ENCODE measurements at places on chromosomes 16 and 17.

GRCh38 chr17:41653892-41654677 is 29.7 kb upstream of the KRT17 start:
- DNase-seq: no peak

- no peak for DNase-seq
Observed at GRCh38 chr17:44219108-44219615, 313 bp downstream of the UBTF start.

GRCh38 chr17:77635176-77635575 is 323.3 kb upstream of the TNRC6C start:
- DNase-seq: no peak

DNA sequence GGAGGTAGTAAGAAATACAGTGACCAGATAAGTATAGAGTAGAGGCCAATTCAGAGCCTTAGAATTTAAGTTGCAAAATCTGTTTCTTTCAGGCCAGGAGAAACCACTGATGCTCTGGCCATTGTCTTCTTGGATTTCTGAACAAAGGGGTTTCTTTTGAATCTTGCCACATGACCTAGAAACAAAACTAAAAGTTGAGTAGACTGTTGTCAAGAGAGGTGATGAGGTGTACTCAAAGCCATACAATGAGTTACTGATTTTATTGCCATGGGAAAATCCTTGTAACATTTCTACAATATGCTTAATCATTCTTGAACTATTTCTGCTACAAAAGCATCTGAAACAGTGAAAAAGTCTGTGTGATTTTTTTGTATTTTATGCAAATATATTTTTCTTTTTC is 881.3 kb downstream of the CDH11 start:
- no peak for DNase-seq

- no peak for DNase-seq
Observed at GRCh38 chr17:17576772-17577234, 14.7 kb downstream of the PEMT start.

GRCh38 chr17:7114875-7115614 is 423 bp upstream of the ASGR2 start:
- no peak for DNase-seq

- peak; percentile 0 for DNase-seq
Observed at GRCh38 chr17:54426296-54426886, 474.3 kb upstream of the TOM1L1 start.

DNA sequence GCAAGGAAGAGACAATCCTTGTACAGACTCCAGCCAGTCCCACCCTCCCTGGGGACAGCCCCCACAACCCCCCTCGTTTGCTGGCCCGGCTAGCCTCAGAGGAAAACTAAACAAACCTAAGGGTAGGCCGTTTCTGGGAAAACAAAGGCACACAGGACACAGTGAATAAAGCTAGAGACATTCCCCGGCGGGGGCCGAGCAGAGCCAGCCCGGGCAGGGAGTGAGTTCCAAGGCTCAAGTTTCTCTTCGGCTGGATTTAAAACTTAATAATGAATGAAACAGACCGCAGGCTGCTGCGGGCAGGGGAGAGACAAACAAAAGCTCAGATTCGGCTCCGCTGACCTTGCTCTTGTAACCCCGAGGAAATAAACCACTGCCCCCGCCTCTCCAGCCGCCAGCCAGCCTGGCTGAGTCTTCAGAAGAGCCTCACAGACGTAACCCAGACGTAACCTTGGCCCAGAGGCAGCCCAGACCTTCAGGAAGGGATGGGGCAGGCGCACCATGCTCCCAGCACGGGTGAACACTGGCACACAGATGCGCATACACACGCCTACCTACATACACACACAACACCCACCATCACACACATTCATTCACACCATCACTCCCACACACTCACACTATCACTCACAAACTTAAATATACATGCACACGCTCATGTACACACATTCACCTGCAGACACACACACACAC is 216.0 kb downstream of the ZNF423 start:
- DNase-seq: no peak

DNA sequence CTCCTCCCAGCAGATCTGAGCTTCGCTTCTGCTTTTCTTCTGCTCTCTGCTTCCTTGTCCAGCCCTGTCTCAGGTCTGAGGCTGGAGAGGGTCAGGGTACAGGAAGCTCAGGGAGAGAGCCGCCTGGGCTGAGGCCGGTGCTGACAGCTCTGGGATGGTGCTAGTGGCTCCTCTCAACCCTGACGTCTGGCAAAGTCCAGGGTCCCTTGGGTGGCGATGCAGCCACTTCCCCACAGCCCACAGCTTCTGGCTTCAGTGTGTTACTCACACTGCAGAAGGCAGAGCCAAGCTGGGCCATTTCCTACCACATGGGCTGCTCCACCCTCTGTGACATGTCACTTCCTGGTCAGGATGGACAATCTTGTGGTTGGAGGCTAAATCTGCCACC is at the start of gene CD300C:
CD300C (minus strand) TSS at position 273 of the 388 bp plus-strand sequence. CDS start 333 bp downstream, outside the sequence.
- DNase-seq: no peak

DNA sequence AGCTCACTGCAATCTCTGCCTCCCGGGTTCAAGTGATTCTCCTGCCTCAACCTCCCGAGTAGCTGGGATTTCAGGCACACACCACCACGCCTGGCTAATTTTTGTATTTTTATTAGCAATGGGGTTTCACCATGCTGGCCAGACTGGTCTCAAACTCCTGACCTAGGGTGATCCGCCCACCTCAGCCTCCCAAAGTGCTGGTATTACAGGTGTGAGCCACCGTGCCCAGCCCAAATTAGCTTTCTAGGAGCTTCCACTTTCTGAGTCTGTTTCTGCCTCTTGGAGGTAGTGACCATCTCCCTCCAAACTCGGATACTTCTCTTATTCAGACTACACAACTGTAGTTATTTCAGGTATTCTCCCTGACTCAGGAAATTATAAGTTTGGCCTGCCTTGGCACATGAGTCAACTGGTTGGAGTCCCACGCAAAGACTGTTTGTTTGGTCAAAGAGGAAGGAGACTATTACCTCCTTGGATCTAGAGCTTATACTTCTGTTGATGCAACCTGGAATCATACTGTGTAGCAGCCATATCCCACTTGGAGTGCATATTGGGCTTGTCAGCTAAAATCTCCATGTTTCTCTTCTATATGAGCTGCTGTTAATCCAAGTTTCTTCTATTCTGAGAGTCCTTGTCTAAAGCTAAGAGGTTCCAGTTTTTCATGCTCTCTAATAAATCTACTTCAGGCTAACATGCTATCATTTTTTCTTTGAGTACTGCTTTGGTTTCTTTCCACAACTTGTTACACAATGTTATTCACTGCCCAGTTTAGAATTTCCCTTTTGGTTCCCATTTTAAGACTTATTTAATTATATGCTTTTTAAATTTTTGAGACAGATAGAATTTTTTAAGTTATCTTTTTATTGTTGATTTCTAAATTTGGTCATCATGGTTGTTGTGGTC is 7.5 kb downstream of the IL4R start:
- no peak for DNase-seq

DNA sequence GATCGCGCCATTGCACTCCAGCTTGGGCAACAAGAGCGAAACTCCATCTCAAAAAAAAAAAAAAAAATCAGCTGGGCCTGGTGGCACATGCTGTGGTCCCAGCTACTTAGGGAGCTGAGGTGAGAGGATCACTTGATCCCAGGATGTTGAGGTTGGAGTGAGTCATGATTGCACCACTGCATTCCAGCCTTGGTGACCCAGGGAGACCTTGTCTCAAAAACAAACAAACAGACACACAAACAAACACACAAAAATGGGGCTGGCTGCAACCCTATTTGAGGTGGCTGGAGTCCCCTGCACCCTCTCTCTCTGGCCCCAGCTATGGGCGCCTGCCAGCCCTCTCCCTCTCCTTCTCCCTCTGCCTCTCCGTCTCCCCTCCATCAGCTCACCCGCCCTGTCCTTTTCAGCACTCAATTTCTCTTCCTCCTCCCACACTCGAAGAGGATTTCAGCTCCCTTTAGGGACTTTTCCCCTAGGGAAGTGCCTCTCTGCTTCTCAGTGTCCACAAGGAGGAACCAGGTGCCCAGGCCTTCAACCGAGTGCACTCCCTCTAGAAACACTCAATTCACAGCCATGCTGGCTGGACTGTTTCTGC is 17.5 kb upstream of the TFAP4 start:
- no peak for DNase-seq

DNA sequence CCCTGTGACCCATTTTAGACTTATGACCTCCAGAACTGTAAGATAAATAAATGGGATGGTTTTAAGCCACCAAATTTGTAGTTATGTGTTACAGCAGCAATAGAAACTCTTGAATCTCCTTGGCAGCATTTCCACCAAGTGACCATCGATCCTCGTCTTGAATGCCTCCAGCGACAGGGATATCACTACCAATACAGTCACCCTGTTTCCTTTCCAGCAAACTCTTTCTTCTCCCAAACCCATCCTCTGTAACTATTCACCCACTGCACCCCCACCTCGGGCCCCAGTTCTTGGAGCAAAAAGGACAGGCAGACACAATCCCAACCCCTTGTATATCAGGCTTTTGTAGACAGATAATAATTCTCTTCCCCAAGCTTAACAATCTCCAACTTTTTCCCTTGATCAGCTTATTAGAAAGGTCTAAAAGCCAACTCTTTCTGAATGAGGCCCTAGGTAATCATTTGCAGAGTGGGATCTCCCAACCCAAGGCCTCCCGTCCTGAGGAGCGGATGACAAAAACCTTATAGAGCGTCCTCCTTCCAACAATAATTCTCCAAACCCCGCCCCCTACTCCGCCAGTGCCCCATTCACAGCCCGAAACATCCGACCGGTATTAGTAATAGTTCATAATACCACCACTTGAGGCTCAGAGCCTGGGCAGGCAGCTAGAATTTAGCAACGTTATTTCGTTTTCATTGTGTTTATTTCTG is 14.7 kb upstream of the PLLP start:
- DNase-seq: no peak

DNA sequence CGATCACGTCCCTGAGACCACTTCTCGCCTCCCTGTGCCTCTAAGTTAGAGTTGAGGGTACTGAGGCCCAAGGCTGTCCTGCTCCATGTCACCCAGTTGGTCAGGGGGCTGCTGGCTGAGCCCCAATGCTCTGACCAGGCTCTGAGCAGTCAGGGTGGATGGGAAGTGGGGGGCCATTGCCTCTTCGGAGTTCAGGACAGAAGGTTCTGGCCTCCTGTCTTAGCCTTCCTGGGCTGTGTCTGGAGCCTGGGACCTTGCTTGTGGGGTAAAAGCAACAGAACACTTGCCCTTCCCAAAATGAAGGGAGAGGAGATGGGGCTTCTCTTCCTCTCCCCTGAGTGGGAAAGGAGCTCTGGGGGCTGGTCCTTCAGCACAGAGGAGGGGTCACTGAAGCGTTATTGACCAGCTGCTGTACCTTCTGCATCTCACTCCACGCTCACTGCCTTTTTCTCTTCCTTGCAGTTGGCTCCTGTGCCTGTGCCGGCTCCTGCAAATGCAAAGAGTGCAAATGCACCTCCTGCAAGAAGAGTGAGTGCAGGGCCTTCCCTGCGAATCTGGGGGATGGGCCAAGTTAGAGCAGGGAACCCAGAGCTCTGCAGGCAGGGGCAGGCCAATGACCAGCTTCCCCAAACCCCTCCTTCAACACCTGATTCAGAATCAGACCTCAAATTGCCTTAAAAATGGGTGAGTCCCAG is 580 bp downstream of the MT1X start:
- DNase-seq: no peak

- DNase-seq: no peak
Observed at GRCh38 chr17:56690441-56691291, 97.2 kb downstream of the NOG start.

DNA sequence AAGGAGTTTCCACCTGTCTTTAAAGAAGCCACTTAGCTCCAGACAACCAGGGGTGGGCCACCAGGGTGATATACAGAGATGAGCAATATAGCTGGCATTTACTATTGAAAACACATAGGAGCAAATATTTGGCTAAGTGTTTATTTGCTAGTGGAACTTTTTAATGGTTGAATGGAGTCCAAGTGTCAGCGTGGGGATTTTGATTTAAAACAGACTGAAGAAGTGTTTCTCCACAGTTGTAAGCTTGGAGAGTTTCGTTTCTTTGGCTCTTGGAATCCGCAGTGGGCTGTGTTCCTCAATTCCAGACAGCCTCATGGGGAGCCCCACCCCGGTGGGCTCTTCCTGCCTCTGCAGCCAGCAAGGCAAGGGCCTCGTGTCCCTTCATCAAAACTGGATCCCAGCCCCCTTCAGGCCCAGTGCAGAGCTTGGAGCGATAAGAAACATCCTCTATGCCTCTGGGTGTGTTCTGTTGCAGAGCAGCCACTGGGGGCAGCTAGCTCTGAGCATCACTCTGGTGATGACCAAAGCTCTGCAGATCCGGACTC is 36.1 kb downstream of the NOG start:
- DNase-seq: no peak

- no peak for DNase-seq
Observed at GRCh38 chr17:60315650-60316049, 76.3 kb downstream of the USP32 start.

GRCh38 chr17:38498353-38498752 is 70.1 kb downstream of the ARHGAP23 start:
- DNase-seq: no peak

GRCh38 chr17:48122665-48123045 is 15.1 kb downstream of the SNX11 start:
- DNase-seq: no peak

GRCh38 chr17:81666092-81666341 is 388 bp downstream of the OXLD1 start:
- no peak for DNase-seq

DNA sequence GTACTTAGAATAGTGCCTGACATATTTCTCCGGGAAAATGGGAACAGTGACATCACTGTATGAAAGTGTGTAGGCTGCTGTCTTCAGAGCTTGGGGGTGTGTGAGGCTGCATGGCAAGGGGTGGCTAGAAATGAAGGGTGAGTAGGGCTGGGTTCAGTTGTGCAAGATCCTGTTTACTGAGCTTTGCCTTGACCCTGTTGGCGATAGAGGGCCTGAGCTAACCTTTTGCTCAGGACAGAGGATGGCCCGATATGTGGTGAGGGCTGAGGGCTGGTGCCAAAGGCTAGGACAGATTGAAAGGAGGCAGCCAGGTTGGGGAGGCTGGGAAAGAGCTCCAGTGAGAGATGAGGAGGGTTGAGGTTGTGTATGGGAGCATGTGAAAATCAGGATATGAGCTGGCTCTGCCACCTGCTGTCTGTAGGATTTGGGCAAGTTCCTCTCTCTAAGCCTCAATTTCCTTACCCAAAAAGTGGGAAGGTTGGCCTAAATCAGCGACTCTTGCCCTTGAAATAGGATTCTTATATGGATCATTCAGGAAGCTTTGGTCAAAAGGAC is 6.0 kb upstream of the CCL1 start:
- DNase-seq: no peak

- no peak for DNase-seq
Observed at GRCh38 chr17:76847031-76847430, 21.2 kb upstream of the MGAT5B start.

DNA sequence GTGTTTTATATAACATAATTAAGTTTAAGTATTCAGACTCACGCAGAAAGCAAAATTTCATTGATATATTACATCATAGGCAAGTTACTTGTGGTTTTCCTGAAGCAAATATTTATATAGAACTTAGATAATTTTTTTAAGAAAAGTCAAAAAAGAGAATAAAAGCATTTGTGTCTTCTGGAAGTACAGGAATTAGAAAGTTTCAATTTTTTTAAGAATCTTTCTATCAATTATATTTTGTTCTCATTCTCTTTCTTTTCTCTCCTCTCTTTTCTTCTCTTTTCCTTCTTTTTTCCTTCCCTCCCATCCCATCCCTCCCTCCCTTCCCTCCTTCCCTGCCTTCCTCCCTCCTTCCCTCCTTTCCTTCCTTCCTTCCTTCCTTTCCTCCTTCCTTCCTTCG is 120.7 kb upstream of the CDH8 start:
- no peak for DNase-seq
